Upper lobe of right lung (tissue), 1 donor: ENCODE measurements at places on chromosomes 7 and 10.

DNA sequence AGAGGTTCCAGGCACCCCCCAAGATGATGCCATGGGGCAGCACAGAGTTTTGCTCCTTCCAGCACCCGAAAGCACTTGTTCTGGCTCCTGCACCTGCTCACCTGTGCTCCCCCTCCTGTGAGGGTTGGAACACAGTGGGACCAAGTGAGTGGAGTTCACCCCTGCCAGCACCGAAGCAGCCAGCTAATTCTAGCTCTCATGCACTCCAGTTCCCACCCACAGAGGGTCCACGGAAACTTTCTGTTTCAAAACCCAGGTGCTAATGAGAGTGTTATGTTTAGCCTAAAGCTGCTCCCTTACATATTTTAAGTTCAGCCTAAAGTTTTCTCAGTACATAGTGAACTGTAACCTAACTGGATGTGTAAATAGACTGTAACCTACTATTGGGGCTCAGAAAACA, 42.6 kb upstream of the SLC35G1 start:
- no peak for DNase-seq

GRCh38 chr10:104767745-104768144, 126.7 kb downstream of the SORCS3 start:
- DNase-seq: no peak

GRCh38 chr10:74748468-74749031, 77.8 kb upstream of the KAT6B start:
- DNase-seq: no peak

DNA sequence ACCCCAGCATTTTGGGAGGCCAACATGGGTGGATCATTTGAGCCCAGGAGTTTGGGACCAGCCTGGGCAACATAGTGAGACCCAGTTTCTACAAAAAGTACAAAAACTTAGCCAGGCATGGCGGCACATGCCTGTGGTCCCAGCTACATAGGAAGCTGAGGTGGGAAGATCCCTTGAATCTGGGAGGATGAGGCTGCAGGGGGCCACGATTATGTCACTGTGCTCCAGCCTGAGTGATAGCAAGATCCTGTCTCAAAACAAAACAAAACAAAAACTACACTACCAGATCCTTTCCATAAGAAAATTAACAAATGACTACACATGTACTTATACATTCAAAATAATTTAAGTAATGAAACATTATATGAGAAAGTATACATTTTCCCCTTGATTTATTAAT, 116.4 kb upstream of the KLF6 start:
- no peak for DNase-seq

DNA sequence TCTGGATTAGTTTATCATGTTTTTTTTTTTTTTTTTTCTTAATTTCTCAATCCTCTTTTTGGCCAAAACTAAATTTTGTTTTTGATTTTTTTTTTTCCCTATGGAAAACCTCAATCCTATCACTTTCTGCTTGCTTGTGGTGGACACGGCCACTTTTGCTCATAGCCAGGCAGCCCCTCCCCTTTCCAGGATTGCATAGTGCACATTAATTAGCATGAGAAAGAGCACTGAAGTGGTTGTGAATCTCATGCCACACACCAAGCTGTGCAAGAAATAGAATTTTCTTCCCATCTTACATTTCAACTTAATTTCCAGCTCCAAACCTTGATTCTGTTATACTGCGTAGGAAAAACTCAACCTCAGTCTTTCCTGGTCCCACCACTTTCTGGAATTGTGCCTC, 34.6 kb downstream of the MGAM2 start:
- no peak for DNase-seq

GRCh38 chr10:75230600-75231038, 5.1 kb downstream of the COMTD1 start:
- DNase-seq: peak; percentile 93

- no peak for DNase-seq
These were observed 120.2 kb upstream of the CTTNBP2 start for GRCh38 chr7:117993377-117994003.

DNA sequence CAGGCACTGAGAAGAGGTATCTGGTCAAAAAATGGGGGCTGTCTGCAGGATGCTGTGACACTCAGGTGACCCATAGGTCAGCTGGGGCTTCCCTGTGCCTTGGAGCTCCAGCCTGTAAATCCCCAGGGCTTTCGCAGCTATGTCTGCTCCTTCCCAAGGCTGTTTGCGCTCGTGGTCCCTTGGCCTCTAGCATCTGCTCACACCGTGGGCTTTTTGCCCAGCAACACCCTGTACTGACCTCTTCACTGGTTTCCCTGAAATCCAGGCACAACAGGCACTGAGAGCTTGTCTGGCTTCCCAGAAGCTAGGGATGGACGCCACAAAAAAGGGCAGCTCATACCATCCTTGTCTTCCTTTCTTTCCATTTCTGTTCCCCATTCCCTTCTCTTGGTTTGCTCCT, 280.3 kb upstream of the HABP2 start:
- DNase-seq: no peak

- DNase-seq: peak; percentile 88
These were observed 4.1 kb downstream of the MBLAC1 start for GRCh38 chr7:100130608-100131453.

DNA sequence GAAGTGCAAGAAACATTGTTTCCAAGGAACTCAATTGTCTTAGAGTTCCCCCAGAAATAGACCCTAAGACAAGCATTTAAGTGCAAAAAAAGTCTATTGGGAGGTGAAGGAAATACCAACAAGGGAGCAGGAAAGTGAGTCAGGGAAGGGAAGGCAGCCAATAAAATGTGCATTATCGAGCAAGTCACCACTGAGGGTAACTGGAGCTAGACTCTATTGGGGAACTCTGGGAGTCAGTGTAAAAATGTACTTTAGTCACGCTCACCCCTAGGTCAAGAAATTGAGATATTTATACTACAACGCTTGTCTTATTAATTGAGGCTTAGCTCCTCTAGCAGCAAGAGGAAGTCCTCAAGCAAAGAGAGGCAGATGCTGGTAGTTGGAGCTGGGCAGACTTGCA, 137.7 kb downstream of the RTKN2 start:
- no peak for DNase-seq

DNA sequence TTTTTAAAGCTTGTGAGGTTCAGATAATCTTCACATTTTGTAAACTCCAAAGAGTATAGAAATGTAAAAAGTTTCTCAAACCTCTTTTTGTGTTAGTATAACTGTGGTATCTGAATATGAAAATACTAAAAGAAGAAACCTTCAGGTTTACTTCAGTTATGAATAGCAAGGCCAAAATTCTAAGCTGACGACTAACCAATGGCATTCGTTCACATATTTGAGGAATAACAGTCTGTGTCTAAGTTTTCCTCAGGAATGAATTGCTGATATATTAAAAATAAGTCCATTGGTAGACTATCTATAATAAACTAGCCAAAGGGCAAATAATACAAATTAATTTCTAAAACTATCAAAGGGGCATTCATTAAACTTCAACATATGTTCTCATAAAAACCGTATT, 206.0 kb downstream of the CXCL12 start:
- DNase-seq: no peak

DNA sequence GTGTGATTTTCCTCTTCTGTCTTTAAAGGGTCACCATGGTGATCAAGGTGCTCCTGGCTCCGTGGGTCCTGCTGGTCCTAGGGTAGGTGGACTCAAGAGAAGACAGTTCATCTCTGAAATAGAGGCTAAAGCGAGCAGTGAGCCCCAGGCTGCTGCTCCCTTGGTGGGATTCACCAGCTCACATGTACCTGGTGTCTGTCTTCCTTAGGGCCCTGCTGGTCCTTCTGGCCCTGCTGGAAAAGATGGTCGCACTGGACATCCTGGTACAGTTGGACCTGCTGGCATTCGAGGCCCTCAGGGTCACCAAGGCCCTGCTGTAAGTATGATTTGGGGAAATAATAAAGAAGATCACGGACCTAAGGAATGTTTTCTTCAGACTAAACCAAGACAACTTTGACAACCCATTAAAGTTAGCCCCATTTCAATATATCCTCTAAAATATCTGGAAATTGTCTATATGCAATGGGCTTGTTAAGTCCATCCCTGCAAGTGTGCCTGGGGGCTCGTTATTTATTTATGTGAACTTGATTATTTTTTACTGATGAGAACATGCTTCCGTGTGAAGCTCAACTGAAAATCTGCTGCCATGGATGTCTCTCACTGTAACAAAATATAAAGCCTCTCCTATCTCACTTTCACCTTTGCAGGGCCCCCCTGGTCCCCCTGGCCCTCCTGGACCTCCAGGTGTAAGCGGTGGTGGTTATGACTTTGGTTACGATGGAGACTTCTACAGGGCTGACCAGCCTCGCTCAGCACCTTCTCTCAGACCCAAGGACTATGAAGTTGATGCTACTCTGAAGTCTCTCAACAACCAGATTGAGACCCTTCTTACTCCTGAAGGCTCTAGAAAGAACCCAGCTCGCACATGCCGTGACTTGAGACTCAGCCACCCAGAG, 32.5 kb downstream of the COL1A2 start:
- no peak for DNase-seq

DNA sequence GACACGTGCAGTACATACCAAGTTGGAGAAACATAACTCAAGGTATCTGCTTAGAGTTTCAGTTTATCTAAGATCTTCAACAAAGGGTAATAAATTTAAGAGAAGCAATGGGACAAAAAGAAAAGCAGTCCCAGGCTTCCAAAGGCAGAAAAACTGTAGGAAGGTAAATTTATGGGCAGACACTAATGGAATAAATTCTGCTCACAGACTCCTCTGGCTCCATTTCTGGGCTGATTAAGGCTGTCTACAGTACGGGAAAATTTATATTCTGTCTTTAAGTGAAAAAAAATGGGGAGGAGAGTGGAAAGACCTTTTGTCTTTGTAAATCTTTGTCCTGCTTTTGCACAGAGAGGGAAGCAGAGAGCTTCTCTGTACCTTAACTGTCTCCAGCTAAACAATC, 587.5 kb upstream of the IGFBP3 start:
- no peak for DNase-seq

- no peak for DNase-seq
These were observed 18.8 kb downstream of the DNAJC9 start for GRCh38 chr10:73228247-73228646.

DNA sequence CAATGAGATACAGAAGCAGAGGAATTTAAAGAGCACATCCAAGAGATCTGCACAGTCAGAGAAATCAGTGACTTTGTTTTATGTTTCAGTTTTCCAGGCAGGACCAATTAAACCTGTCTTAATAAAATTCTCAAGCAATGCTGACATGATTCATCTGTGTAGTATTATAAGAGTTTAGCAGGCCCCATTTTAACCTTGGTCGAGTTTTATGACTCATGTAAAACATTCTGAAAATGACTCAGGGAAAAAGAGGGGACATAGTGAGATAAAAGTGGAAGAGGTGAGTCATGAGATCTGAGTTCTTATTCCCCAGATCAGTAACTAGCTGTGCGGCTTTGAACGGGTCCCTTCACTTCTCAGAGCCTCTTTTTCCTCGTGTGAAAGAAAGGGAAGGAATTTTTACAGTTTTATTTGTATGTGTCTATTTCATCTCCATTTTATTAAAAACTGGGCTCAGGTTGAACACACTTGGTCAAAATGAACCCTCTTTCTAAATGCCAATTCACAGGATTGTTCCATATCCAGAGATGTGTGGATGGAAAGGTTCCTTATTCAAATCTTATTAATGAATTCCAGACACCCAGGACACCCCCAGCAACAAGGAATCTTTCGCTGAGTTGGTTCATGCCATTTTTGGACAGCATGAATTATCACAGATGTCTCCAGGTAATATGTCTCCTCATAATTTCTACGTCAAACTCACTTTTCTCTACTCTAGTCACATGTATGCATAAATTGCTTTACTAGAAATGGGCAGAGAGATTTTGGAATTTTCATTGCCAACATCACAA, 143.2 kb downstream of the JAZF1 start:
- DNase-seq: no peak

DNA sequence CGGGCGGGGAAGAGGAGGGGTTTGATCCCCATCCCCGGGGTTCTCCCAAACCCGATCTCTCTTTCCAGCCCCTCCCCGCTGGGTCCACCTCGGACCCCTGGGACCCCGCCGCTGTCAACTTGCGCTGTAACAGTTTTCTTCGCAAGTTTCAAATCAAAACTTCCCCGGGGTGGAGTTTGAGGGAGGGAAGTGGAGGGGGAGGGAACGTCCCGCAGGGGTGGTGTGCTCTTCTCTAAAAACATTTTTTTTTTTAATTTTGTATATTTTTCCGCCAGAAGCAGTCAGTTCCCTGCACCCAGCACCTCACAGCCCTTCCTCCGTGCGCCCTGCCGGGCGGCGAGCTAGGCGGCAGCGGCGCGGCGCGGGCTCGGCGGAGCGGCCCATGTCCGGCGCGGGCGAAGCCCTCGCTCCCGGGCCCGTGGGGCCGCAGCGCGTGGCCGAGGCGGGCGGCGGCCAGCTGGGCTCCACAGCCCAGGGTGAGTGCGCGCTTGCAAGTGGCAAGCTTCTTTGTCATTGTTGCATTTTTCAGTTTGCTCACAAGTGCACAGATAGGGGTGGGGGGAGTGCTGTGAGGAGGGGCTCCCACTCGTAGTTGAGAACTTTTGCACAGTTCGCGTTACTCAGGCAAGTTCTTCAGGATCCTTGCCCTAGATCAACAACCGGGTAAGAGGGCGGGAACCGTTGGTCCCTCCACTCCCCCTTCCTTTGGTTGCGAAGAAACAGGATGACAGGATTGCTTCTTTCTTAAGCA, 933 bp downstream of the MDFIC start:
- peak; percentile 76 for DNase-seq

- DNase-seq: peak; percentile 69
These were observed 1.5 kb downstream of the GNB2 start for GRCh38 chr7:100675105-100675451.
